ENCODE measurements at places on chromosomes 2 and 18.

DNA sequence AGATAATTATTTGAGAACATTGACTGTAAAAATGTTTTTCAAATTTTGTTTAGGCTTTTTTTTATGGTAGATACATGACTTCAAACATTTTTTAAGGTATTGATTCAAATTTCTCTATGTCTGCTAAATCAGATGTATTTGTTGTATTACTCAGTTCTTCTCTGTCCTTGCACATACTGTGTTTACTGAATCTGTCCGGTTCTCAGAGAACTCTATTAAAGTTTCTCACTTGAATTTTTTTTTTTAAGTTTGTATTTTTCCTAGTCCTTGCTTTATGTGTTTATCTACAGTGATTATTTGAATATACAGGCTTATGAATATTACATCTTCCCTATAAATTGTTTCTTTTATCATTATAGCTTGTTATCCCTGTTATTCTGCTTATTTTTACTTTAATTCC is 5.3 kb downstream of the SEPTIN2 start:
- no peak for DNase-seq

GRCh38 chr2:128799730-128800129 is 481.1 kb upstream of the HS6ST1 start:
- no peak for DNase-seq

GRCh38 chr2:228782281-228782680 is 488.8 kb downstream of the PID1 start:
- no peak for DNase-seq

- no peak for DNase-seq
Measured at GRCh38 chr18:9066817-9067306, 35.6 kb upstream of the NDUFV2 start.

DNA sequence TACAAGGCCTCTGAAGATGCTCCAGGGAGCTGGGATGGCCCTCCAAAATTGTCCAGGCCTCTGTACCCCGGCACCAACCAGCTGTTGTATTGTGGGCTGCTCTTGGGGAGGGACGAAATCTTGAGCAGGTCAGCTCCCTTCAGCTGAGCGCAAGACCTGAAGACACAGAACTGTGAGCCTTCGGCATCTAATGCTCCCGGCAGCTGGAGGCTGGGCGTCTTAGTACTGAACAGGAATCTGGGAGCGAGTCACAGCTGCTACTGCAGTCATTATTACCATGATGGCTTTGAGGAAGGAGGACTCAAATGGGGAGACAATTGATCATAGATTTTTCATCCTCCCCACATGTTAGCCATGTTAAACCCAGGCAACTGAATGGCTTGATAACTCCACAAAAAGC is 83.0 kb upstream of the LTBP1 start:
- DNase-seq: no peak

GRCh38 chr2:128086244-128086643 is 4.8 kb upstream of the UGGT1 start:
- DNase-seq: no peak

DNA sequence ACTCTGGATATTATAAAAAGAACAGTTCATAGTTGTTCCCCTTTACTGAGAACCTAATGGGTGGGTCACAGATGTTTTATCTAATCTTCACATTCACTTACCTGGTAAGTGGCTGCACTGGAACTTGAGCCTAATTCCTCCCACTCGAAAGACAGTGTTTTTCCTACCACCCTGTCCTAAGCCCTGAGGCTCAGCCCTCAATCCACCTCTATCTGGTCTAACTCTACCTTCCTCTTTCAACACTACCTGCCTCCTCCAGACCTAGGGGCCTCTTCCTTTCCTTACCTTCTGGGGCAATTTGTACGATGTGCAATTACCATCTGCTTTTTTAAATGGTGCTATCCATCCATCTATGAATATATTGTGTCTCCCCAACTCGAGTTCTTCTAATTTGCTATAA is 9.7 kb upstream of the KIF3C start:
- DNase-seq: no peak

DNA sequence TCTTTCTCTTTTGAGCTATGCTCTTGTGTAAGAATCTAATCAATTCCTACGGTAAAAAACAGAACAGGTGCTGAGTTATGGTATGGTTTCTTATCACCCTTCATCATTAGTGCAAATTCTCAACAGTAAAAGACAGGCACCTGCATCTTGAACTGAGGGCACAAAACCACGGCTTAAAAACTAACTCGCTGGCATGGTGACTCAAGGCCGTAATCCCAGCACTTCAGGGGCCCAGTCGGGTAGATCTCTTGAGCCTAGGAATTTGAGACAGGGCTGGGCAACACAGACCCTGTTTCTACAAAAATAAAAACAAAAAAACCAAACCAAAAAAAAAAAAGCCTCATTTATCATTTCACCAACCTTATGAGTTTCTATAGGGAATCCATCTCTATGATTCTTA is 33.3 kb downstream of the THAP4 start:
- no peak for DNase-seq

- DNase-seq: no peak
Measured at GRCh38 chr2:286774-287392, 1.0 kb downstream of the ALKAL2 start.

- DNase-seq: no peak
Measured at GRCh38 chr2:64467096-64467843, 13.3 kb downstream of the LGALSL start.

GRCh38 chr2:8642366-8643068 is 39.3 kb upstream of the ID2 start:
- no peak for DNase-seq

GRCh38 chr2:112910219-112910618 is 746 bp upstream of the IL37 start:
- DNase-seq: no peak

DNA sequence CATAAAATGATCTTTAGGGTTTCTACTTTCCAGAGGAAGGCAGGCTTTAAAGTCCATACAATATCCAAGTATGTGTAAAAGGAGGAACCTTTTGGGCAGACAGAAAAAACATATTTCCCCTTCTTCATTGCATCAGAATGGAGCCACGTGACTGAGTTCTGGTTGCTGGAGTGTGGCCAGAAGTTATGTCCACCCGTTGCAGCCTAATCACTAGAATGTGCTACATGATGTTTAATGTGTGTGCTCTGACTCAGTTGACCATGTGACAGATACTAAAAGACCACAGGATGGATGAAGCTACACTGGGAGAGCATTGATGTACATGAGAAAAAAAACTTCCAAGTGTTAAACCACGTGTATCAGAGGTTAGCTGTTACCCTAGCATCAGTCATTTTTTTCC is 460.9 kb downstream of the RIT2 start:
- DNase-seq: no peak

DNA sequence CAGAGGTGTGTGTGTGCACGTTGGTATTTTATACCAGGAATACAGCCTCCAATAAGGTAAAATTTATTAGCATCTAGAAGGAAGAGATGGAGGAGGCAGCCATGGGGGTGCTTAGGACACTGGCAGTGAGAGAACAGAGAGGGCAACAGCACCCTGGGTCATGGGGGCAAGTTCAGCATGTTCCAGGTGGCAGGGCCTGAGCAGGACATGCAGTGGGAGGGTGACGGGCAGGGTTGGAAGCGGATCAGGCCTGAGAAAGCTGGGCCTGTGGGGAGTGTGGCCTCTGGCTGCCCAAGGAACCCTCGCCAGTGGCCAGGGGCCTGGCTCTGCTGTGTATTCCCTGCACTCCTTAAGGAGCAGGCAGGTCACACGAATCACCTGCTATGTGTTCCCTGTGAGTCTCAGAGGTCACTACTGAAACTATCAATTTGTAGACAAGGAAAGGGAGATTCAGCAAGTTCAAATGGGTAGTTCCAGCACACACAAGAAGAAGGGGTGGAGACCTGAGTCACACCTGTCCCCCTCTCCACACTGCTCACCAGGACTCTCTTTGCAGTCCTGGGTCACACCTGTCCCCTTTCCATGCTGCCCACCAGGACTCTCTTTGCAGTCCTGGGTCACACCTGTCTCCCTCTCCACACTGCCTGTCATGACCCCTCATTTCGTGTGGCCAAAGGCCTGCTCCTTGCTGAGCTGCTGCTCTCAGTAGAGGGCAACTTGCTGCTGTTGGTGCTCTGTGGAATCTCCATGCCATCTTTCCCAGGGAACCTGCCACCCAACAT is 463.9 kb upstream of the HS6ST1 start:
- DNase-seq: no peak

DNA sequence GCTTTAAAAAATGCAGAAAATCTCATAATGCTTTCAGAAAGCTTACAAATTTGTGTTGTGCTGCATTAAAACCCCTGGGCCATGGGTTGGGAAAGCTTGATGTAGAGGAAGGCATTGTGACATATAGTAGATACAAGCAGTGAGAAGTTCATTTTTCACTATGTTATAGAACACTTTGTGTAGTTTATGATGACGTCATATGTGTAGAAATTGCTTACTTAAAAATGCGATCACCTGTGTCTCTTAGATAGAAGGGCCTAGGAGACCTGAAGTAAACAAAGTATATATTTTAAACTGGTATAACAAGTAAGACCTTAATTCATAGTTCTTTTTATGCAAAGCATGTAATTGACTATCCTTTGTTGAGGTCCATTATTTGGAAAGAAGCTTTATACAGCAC is 393.5 kb downstream of the ARHGAP15 start:
- DNase-seq: no peak

- DNase-seq: no peak
Measured at GRCh38 chr18:62187543-62188510, 772 bp downstream of the RELCH start.

- no peak for DNase-seq
Measured at GRCh38 chr2:222127660-222128059, 171.1 kb downstream of the PAX3 start.

DNA sequence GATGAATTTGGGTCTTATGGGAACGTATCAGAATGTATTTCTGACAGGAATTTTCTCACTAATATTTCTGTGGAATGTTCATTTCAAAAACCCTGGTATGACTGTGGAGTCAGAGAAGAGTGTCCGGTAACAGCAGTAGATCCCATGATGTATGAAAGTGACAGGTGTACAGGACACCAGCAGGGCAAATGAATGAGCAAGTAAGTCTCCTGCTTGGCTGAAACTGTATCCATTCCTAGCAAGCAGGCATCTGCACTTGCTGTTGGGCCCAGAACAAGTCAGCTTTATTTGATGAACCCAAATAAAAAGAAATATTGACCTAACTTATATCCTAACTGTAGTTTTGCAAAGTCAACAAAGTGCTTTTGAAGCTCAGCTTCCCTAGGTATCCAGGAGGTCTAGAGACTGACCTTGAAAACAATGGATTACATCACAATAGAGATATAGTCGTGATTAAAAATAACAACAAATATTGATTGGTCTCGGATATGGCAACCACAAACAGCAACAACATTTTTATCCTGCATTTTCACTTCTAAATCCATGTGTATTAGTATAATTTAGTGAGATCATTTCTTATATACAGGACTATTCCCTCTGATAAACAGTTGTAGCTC is 37.6 kb downstream of the NXPH2 start:
- DNase-seq: no peak

DNA sequence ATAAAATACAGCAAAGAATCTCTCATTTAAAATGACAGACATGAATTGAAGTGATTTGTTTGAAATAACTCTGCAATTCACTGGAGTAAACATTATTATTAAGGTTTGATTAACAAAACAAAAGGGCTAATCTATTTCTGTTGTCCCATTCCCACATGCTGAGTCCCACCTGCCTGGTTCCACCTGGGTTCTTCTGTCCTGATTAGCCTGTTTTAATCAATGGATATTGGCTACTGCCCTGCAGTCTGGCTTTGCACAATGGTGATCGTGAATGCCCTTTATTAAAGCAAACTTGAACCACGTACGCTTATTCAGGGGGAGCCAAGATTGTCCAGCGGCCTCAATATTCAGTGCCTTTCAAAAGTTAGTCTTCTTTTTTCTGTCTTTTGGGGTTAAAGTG is 72.8 kb upstream of the CDH19 start:
- DNase-seq: no peak

DNA sequence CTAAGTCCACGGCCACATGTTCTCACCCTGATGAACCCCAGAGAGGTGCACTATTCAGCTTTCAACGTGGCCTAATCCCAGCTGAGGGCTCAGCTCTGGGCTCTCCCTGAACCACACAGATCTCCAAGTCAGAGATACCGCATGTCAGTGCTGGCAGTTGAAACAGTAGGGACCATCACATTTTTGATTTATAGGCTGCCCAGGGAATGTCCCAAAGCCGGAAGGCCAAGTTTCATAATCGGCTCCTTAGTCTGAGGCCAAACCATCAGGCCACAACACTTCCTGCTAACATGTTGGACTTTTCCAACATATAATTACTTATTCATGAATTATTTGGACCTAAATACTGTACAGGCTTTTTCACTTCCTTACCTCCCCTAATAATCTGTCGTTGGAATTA is 91.9 kb upstream of the KLHL29 start:
- DNase-seq: no peak

DNA sequence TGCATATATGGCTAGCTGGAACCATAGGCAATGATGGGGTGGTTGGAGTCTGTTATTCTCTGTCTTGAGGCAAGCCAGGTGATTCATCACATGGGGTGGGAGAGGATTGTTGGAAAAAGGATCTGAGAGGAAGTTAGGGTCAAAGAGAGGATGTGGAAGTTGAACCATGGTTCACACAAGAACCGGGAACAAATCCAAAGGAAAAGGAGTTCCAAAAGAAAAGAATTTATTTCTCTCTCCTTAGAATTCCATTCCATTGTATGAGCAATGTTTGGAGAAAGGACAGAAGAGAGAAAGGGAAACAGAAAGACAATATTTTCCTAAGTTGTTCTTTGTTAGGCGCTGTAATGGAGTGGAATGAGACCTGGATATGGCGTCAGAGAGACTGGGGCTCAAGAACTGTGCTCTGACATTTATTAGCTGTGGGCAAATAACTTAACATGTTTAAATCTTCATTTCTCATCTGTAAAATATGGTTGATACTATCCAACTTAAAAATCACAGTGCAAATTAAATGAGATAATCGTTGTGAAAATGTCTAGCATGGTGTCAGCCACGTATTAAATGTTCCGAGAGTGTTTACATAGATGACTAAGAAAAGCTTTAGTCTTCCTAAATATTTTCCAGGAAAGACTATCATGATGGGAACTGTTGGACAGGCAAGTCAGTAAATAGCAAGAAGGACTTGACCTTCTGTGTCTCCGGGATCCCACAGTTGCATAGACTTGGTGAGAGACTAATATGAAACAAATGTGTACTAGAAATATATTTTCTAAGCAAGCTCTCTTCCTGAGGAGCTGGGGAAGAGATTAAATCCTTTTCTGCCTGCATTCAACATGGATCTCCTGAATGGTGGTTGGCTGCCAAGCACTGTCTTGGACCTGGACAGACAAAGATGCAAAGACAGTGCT is 71.4 kb downstream of the TRIB2 start:
- no peak for DNase-seq
